ENCODE measurements at places on chromosomes 7 and 10. TPM values are rescaled to one million over a fixed set of nuclear protein-coding genes. Genes with fewer than 3 reads are reported as not detected.
A peak's percentile ranks its signal among the peaks of the same experiment; 100 is the strongest.

- no peak for DNase-seq
These were observed 325.6 kb upstream of the MAGI2 start for GRCh38 chr7:79778786-79779770.

DNA sequence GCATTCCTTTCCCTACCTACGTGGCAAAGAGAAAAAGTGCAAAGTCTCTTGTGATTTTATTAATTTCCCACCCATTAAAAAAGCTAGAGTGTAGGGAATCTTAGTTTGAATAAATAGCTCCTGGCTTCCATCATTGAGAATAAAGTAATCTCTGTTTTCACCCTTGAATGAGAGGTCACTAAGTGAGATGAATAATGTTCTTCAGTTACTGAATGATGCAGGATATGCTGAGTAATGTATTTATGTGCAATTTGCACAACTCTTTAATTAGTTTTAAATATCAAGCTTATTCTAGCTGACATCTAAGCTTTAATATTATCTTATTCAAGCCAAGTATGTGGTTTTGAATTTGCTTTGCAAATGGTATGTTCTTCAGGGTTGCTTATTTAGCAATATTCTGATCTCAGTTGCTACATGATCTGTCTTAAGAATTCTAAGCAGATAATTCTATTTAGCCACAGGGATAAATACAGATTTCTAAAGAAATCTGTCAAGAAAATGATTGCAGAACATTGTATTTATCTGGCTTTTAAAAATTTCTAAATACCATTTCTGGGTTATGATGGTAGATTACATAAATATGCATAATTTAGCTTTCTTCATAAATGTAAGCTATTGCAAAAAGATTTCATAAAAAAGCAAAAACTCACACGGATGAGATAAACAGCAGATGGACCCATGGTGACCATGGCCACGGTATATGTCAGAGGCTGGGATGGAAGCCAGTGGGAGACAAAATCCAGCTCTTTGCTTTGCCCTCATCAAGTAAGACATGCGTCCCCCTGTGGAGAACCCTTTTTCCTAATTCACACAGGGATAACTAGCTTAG, 141.0 kb downstream of the MACC1 start:
- DNase-seq, result no peak

DNA sequence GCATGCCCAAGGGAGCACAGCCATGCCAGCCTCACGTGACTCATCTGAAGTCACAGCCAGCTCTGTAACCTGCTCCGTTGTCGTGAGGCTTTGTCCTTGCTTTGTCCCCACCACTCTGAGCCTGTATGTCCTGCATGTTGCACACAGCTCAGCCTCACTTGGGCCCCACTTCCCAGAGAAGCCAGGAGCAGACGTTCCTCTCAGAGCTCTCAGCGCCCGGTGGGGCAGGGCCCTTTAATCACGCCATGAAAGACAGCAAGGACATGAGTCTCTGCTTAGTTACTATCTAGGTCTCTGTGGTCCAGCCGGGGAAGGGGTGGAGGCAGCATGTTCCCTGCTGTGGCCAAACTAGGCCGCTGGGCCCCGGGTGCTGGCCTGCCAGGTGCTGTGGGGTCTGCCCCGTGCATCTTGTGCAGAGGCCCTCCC, 127.4 kb upstream of the FAM20C start:
- peak; percentile 51 for DNase-seq

DNA sequence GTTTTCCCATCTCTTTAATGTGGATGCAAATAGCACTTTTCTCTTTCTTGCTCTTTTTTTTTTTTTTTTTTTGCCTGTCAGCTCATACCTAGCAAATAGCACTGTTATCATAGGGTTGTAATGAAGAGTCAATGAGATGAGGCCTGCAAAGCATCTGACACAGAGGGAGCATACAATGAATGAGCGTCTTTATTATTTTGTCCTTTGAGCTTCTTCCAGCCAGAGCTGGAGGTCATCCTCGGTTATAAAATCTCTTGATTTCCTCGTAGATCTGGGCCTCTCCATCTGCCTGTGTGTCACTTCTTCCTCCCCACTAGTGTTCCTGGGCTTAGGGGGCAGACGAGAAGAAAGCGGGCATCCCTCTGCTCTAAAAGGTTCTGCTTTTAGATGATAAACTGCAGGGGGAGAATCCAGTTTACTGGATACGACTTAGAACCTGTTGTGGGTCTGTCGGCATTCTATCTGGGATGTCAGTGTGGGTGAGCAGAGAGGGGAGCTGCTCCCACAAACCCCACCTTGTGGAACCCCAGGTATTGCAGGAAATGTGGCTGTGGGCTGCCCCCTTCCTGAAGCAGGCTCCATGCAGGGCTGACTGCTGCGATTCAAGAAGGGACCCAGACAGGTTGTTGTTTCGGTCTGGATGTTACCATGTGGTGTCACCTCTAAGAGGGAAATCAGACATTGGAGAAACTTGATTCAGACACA, 135.8 kb upstream of the GPR26 start:
- DNase-seq, result no peak

DNA sequence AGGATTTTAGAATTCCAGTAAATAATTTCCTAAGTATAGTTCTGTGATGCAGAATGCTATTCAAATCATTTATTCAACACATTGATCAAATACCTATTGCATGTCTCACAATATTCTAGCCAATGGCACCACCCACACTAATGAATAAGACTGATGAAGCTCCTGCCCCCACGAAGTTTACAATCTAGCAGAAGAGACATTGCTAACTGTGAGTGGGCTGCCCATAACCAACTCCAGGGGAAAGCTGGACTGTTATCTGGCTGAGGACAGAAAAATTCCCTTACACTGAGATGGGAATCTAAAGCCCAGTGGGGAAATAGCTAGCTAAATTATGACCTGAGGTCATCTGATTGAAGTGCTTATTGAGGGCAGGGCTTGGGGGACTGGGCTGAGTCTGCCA, 128.8 kb upstream of the LYZL2 start:
- no peak for DNase-seq

HTRA1 gene
- 40.9 TPM for total RNA-seq
